Cardiac atrium fibroblast (primary cell): ENCODE measurements at places on chromosomes 3 and 15. TPM values are rescaled to one million over a fixed set of nuclear protein-coding genes. Genes with fewer than 3 reads are reported as not detected.

GOLGA8H gene
- total RNA-seq: not detected in 2 replicates

PLAAT1 gene
- not detected in 2 replicates for total RNA-seq

MFGE8 gene
- 144 and 208 TPM in 2 replicates for total RNA-seq

ZNF80 gene
- not detected in 2 replicates for total RNA-seq

ZNF710 gene
- 8.3 and 8.7 TPM in 2 replicates for total RNA-seq

SLC9C1 gene
- total RNA-seq: 0.16 TPM in 1 of 2 replicates, not detected in the other

ISY1 gene
- 18.6 and 20.2 TPM in 2 replicates for total RNA-seq

TRH gene
- not detected in 2 replicates for total RNA-seq

LRTM1 gene
- not detected in 2 replicates for total RNA-seq

SCN11A gene
- total RNA-seq: under 0.01 TPM in 1 of 2 replicates, not detected in the other
